ENCODE measurements at places on chromosomes 4 and X.

- DNase-seq: peak; percentile 0
Measured at GRCh38 chrX:19912-20571, 261.1 kb upstream of the PLCXD1 start.

- DNase-seq: no peak
Measured at GRCh38 chr4:61401771-61402170, 201.6 kb downstream of the ADGRL3 start.

- DNase-seq: peak; percentile 39
Measured at GRCh38 chrX:134718966-134719317, 60.7 kb upstream of the PLAC1 start.

DNA sequence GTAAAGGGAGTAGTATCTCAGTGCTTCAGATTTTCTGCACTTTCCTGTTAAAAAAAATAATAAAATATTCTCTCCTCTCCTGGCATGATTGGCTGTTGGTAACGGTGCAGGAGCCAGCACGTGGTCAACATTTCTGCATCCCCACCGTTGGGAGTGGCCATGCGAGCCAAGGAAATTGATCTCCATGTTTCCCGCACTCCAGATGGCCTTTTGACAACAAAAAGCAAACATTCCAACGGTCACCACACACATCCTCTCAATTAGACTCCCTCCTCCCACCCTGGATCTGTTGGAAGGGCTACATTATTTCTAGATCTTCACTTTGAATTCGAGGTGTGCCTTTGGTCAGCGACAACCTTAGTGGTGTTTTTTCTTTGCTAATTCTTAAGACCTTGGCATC is 45.0 kb downstream of the STK32B start:
- no peak for DNase-seq

DNA sequence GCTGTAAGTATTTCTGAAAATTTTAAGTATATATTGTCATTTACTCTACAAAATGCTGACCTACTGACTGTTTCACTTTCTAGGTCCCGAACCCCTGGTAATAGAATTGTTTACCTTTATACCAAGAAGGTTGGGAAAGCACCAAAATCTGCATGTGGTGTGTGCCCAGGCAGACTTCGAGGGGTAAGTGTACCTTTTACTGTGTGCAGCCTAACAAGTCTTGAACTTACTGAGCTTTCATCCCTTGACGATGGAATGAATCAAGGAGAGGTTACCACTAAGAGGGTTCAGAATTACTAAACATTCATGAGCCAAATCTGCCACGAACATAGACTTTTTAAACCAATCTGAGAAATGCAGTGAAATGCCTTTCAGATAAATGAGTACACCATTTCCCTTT is 1.6 kb downstream of the RPL34 start:
- DNase-seq: no peak

- DNase-seq: no peak
Measured at GRCh38 chrX:646228-646495, 15.6 kb downstream of the SHOX start.

Measured in iris pigment epithelial cell (primary cell).